ENCODE measurements at places on chromosomes 3 and 15.

DNA sequence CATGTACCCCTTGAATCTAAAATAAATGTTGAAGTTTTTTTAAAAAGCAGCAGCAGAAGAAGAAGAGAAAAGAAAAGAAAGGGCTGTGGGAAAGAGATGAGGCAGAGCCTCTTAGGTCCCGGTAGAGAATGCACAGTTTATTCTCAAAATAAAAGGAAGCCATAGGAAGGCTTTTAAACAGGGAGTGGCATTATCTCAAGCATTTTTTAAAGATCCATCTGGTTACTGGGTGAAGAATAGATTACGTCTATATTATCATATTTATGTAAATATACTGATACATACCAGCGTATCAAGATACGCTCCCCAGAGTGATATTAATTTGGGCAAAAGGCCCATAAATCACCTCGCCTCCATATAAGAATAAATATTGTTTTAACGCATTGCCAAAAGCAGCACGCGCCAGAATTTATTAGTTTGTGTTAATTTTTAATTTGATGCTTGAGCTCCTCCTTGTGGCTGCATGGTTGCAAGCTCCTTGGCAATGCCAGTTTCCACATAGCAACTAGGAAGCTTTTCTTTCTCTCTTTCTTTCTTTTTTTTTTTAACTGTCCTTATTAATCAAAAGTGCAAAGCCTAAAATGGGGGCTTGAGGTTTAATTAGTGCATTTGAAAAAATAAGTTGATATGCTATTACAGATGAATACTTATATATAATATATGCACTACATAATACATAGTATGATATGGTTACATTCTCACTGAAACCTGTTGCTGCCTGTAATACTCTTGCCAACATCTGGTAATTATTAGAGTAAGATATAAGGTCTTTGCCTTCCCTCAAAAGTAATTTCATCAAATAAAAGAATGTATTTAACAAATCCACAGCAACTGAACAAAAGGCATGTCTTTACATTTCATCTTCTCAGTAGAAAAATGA lies 242.8 kb upstream of the UBE2E2 start:
- no peak for DNase-seq

DNA sequence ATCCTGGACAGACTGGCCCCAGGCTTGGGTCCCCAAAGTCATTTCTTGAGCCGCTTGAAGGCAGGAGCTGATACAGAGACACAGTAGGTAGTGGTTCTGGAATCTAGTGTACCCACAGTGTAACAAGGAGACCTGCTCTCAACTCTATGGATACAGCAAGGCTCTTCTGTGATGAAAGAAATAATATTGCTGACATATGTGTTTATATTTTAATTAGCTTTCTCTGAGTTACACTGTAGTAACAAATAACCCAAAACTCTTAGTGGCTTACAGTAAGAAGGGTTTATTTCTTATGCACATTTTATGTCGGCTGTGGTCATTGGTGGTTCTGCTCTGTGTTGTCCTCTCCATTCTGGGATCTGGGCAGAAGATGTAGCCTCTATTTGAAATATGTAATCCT lies 45.5 kb downstream of the CHST14 start:
- no peak for DNase-seq

DNA sequence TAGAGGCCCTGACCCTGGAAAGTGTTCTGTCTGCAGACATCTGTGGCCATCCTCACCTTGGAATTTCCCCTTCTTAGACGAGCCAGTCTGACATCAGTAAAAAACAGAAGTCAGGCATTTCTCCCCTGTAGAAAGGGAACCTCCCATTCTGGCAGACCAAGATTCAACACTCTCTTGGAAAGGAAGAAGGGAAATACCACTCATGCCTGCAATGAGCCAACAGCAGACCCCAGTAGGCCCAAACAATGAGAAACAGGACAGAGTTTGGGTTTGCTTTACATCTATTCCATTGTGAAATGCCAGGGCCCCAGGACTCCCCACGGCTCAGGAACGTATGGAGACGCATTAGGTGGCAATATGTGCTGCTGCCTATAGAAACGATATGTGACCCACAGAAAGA lies 264.0 kb upstream of the NSMCE3 start:
- no peak for DNase-seq

DNA sequence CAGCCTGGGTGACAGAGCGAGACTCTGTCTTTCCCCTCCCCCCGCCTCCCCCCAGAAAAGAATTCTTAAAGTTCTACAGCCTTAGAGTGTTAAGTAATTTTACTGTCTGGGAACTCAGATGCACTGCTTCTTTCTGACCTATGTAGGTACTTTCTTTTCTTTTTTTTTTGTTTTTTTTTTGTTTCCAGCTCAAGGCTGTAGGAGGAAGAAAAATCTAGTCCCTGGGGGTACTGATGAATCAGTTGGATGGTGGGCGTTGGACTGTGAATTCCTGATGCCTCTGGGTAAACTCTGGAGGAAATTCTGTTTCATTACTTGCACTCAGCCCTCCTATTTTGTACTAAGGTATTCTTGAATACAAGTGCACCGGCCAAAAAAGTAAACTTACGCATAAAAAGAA lies 10.8 kb downstream of the GHRL start:
- DNase-seq = no peak

GRCh38 chr3:42177068-42177800 lies 86.1 kb downstream of the TRAK1 start:
- no peak for DNase-seq

GRCh38 chr3:142963516-142964448 lies at the start of gene PAQR9:
PAQR9 (minus strand) TSS chr3:142963674; CDS start chr3:142963336, 338 bp downstream.
- no peak for DNase-seq

DNA sequence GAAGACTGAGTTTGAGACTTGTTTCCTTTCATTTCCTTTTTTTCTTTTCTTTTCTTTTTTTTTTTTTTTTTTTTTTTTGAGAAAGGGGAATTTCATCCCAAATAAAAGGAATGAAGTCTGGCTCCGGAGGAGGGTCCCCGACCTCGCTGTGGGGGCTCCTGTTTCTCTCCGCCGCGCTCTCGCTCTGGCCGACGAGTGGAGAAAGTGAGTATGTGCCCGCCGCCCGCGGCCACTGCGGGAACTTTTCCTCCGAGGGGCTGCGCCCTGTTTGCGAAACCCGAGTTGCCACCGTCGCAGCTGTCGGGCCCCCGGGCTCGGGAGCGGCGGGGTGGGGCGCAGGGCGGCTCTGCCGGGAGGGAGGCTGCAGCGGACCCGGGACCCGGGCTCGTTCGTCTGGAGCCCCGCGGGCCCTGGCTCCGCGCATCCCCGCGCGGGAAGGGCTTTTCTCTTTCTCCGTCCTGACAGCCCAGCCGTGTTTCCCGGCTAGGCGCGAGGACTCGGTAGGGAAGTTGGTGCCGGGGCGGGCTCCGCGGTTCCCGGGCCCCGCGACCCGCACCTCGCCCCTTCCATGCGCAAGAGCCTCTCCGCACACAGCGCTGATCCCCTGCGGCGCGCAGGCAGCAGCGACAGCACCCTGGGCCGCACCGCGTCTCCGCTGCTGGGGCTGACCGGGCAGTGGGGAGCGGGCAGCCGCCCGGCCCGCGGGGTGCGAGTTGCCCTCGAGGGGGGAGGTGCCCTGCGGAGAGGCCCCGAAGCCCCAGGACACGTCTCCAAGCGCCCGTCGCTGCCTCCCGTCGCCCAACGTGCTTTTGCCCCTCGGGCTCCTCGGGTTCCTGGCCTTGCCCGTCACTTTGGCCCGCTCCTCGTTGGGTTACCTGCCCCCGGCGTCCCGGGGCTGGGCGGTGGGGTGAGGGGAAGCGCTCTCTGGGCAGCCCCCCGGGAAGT lies 1.4 kb downstream of the IGF1R start:
- DNase-seq = no peak

- no peak for DNase-seq
Observed at GRCh38 chr15:96160269-96160668, 170.2 kb upstream of the NR2F2 start.

- peak; percentile 59 for DNase-seq
Observed at GRCh38 chr3:14689247-14689980, 14.5 kb downstream of the C3orf20 start.

GRCh38 chr3:9352917-9353752 lies 9.7 kb upstream of the THUMPD3 start:
- DNase-seq = peak; percentile 62

DNA sequence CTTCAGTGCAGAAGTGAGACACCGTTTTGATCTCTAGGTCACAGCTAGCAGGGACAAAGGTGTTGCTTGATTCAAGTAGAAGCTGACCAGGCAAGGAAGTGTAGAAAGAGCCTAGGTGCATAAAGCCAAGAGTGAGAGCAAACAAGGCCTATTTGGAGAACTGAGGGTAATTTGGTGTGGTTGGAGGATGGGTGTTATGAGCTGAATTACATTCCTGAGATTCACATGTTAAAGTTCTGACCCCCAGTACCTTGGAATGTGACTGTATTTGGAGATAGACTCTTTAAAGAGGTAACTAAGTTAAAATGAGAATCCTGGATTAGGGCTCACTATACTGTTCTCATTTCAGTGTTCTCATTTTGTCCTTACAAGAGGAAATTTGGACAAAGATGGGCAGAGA lies 191.3 kb downstream of the ZMAT3 start:
- DNase-seq = no peak

GRCh38 chr15:39159833-39160232 lies 421.0 kb upstream of the THBS1 start:
- no peak for DNase-seq

GRCh38 chr3:45986303-45986982 lies 9.2 kb downstream of the FYCO1 start:
- DNase-seq = no peak

GRCh38 chr3:51963951-51964451 lies 3.3 kb downstream of the PCBP4 start:
- no peak for DNase-seq

DNA sequence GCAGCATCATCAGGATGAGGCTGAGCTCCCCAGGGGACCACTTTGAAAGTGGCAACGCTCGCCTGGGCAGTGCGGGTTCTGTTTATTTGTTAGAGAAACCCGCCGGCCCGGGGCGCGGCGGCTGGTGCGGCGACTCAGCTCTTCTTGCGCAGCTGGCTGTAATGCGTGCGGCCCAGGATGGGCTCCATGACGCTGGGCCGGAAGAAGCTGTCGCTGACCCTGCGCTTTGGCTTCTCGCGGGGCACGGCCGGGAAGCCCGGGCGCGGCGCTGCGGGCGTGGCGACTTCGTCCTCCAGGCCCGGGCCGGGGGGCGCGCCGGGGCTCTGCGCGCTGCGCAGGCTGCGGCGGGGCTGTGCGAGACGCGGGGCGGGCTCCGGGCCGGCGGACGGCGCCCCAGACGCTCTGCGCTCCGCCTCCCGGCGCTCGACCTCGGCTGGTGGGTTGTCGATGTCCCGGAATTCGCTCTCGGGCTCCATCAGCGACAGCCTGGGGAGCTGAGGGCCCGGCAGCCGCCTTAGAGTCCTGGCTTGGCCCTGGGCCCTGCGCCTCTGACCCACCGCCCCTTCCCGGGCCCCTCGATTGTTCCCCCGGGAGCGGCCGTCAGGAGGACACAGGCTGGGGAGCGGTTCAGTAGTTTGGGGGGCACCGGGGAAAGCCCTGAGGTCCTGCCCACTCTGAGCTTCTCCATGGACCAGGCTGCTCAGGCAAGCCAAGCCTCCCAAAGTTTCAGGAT lies 10.3 kb upstream of the KIF7 start:
- no peak for DNase-seq

DNA sequence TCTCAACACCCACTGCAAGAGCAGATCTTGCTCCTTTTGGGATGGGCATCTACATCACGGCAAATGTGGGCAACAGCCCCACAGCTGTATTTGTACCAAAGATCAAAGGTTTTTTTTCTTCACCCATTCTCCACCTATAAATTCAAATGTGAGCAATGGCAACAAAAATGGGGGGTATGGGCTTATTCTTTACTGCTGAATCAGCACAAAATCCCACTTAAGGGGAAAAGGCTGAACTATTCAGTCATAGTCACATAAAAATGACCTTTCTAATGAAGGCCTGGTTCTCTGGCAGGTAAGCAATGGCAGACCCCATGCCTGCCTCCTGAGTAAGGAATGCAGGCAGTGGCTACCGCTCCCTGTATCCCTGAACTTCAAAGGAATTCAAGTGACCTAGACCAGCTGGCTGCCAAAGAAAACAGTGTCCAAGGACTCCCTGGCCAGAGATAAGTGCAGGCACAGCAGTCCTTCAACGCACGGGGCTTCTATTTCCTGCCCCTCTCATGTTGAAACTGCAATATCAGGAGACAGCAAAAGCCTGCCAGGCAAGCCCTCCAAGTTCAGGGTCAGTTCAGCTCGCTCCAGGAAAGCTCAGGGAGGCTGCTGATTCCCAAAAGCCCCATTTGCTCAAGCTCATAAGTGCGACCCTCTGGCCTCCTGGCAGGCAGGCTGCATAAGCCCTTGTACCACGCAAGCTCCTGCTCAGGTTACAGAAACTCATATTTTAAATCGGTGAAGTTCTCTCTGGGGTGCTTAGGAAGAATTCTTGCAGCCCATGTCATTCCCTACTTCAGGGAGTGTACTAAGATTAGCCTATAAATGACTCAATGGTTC lies 134.1 kb downstream of the PDZRN3 start:
- DNase-seq = no peak

- no peak for DNase-seq
Observed at GRCh38 chr3:50100956-50101845, 12.5 kb downstream of the RBM5 start.

GRCh38 chr15:32636410-32636809 lies 5.1 kb upstream of the SCG5 start:
- DNase-seq = no peak

DNA sequence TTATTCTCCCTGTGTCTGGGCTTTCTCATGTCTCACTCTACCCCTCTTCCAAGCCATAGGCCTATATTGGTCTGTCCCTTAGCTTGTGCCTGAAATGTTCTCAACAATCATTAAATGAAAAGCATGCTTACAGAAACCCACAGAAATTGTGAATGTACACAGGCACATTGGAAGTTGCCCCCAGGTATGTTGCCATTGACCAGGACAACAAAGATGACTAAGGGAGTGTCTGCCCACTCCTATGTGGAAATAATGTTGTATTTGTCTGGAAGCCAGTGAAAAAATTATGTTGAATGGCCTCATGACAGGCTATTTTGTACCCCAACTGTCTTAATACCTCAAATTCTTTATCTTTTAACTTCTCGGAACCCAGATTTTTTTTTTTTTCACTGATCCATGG lies 102.0 kb downstream of the TPRG1 start:
- DNase-seq = no peak

- no peak for DNase-seq
Observed at GRCh38 chr3:31815006-31815405, 166.1 kb downstream of the OSBPL10 start.

GRCh38 chr3:120348065-120348990 lies 826 bp downstream of the LRRC58 start:
- peak; percentile 33 for DNase-seq

DNA sequence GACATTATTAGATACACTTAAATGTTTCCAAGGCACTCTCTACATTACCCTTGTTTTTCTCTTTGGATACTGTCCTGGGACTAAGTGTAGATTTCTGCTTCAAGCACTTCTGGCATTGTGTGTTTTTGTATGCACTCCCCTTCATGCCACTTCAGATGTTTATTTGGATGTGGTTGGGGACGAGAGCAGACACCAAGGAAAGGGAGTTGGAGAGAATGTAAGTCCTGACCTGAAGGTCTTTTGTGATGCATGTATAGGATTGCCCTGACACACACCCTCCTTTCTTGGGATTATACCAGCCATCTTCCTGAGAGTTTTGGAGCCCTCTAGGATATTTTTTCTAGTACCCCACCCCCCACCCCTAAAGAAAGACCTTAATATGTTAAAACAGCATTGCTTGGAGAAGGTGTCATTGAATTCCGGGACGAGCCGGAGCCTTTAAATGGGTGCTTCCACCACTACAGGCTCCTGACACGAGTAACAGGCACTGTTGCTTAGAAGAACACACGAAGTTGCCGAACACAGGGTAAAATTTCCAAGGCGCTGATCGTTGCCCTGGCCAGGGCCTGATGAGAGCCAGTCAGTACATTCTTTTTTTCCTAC lies 22.7 kb downstream of the PSMD6 start:
- no peak for DNase-seq

- DNase-seq = peak; percentile 8
Observed at GRCh38 chr15:76577879-76578512, 241.4 kb downstream of the ISL2 start.

- no peak for DNase-seq
Observed at GRCh38 chr3:25125201-25125600, 302.9 kb upstream of the RARB start.

All from MV-4-11 (cell line).